CD8-positive, alpha-beta memory T cell (primary cell): ENCODE measurements at places on chromosomes 7 and 10. TPM values are rescaled to one million over a fixed set of nuclear protein-coding genes. Genes with fewer than 3 reads are reported as not detected.

- no peak for DNase-seq
Measured at GRCh38 chr7:78095549-78095948, 297.0 kb downstream of the PHTF2 start.

GRCh38 chr10:118607768-118608354 lies 12.4 kb upstream of the PRLHR start:
- no peak for DNase-seq

DNA sequence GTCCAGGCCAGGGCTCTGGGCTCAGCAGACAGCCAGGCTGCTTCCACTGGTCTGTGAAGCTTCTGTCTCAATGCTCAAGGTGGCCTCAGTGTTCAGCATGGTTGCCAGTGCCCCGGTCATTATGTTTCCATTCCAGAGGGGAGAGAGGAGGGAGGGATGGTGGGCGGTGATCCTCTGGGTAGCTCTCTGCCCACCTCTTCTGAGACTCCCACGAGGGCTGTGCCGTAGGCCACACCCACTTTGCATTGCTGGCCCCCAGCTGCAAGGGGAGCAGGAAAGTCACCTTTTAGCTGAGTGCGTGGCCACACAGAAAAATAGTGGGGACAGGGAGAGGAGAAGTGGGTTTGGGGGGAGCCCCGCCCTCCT lies 42.5 kb downstream of the FOXK1 start:
- DNase-seq = no peak

The AKR1E2 gene
- 2.5 TPM for total RNA-seq

- no peak for DNase-seq
Measured at GRCh38 chr7:114217026-114217806, 197.4 kb upstream of the FOXP2 start.

GRCh38 chr7:150974468-150975391 lies 3.4 kb downstream of the KCNH2 start:
- peak; percentile 69 for DNase-seq

DNA sequence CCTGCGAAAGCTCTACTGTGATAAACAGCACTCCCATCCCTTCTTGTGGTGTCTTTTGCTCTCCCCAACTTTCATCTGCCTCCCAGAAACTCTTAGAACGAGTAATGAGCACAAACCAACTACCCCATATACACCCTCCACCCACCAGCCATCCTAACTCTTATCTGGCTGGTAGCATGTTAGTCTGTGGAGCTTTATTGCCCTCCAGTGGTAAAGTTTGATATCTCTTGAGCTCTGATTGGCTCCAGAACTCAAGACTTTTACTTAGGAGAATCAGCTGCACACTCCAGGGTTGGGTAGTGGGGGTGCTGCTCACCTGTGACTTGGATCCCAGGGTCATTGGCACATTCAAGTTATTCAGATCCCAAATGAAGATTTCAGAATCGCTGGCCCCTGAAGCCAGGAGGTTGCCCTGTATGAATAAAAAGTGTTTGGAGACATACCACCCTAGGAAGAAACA lies 10.9 kb downstream of the SEC31B start:
- no peak for DNase-seq

The NFE2L3 gene
- 47.4 TPM for total RNA-seq

GRCh38 chr7:131630427-131630826 lies 74.0 kb upstream of the PODXL start:
- no peak for DNase-seq

The MUC3A gene
- total RNA-seq = not detected

GRCh38 chr10:72812415-72812752 lies 81.2 kb upstream of the OIT3 start:
- DNase-seq = no peak

- no peak for DNase-seq
Measured at GRCh38 chr7:137669706-137670105, 177.1 kb downstream of the DGKI start.

The GNB2 gene
- 253 TPM for total RNA-seq

The ABCC2 gene
- total RNA-seq = 1.1 TPM

DNA sequence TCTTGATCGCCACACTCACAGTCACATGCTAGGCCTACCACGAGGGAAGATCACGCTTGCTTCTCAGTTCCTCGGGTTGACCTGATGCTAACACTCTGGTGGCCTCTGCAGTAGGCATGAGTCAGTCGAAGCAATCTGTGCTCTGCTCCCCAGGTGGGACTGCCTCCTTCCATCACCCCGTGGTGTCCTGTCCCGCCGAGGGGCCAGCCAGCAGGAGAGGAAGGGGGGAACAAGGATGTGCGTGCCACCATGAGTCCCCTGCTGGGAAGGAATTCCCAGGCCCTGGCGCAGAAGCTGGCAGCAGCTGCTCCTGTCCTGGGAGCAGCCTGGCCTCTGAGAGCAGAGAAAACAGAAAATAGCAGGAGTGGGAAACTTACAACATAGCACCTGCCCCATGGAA lies 695.0 kb upstream of the NRP1 start:
- no peak for DNase-seq

GRCh38 chr10:121438333-121438732 lies 159.9 kb downstream of the FGFR2 start:
- DNase-seq = no peak

The NEUROG3 gene
- total RNA-seq = not detected

GRCh38 chr10:110226926-110227641 lies 19.7 kb downstream of the MXI1 start:
- peak; percentile 69 for DNase-seq

DNA sequence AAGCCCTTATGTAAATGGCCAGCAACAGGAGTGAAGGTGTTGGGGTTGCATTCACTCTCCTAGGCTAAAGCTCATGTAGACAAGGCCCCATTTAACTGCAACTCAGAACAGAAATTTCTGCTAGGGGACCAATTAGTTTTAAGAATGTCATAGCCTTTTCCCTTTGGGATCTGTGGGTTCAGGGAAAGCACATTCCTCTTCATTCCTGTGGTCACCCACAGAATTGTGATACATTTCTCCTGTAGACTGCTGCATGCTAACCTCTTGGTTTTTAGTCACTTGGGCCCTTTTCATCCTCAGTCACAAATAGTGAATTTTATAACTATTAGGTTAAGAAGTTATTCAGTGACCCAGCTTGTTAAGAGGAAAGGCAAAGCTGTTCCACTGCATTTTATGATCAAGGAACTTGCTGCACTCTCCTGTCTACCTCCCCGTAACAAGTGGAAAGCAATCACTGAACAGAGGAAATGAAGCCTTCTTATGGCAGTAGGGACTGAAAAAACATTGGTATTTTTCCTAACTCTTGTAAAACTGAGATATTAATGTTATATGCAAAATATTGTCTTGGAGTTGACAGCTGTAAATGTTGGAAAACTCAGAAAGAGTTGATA lies 124.9 kb downstream of the SND1 start:
- no peak for DNase-seq

DNA sequence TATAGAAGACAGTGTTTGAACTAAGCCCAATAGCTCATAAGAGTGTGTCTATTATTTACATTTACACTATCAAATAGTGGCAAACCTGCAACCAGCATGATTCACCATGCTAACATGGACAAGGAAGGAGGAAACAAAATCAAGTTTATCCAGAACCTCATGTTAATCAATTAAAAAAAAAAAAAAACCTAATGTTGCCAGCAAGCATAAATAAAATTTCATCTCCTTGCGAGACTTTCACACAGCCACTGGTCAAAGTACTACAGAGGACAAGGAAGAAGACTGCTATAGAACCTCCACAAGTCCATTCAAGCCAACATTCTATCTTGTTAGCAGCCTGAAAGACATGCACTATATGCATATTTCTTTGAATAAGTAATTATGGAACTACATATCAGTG lies 9.7 kb downstream of the TM9SF3 start:
- no peak for DNase-seq

The UROS gene
- total RNA-seq = 43.4 TPM

The TMEM178B gene
- 0.97 TPM for total RNA-seq

GRCh38 chr7:151342102-151342646 lies 562 bp downstream of the NUB1 start:
- no peak for DNase-seq

The UMAD1 gene
- total RNA-seq = 14.8 TPM

The NDUFB8 gene
- 242 TPM for total RNA-seq

DNA sequence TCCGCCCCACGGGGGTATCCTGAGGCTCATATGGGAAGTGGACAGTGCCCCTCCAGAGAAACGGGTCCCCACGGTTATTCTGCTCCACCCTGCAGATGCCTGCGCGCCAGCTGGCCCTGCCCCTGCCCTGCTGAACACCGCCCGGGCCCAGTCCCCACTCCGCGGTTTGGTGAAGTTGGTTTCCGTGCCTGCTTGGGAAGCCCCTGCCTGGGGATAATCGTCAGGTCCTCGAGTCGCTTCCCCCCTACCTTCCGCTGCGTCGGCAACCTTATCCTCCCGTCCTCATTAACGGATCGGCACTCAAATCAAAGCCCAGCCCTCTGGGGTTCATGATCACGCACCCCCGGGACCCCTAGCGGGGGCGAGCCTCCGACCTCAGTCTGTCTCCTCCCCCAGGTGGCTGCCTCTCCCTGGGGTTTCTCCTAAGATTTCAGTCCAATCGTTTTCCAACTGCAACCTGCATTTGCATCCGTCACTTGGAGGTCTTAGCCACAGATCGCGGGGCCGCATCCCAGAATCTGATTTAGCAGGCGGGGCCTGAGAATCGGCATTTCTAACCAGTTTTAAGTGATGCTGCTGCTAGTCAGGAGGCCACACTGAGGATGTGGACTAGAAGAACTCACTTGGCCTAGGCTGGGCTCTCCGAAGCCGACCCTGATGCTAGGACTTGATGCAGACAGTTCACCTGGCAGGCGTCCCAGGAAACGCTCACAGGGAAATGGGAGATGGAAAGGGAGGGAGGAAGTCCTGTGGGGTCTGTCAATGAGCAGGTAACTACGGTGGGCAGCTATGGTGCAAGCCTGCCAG lies 27.6 kb downstream of the WDR86 start:
- peak; percentile 52 for DNase-seq

The EEPD1 gene
- total RNA-seq = 0.84 TPM

DNA sequence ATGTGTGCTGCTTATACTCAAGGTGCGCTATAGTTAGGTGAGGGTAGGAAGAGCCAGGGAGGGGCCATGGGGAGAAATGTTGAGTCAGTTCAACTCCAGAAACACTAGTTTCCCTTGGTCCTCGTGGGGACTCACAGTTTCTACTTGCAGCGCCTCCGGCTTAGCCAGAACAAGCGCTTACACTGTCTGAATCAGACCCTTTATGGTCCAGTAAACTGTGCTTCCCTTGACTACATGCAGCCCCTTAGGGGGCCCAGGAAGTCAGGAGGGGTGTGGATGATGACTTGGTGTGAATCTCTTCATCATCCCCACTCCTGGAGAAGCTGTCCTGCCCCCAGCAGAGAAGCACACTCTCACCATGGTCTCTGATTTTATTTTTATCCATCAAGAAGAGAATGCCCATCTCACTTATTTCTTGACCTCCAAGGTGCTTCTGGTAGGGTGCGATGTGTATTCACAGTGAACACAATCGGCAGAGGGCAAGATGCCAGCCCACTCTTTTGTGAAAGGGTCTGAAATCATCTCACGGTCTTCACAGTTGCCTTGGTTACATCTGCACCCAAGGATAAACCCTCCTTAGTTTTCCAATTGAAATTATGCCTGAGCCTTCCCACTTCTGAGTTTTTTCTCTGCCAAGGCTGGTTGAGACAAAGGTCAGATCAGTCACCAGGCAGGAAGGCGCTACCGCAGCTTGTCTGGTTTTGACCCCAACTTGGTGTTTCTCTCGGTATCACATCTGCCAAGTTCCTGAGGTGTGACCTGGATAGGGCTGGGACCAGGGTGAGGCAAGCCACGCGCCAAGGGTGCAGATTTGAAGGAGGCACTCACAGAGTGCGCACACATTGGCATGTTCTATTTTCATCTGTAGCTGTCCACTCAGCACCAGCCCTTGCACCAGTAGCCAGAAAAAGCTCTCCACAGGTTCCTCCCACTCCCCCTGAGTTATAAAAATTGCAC lies 62.7 kb upstream of the LRRC4 start:
- DNase-seq = no peak

The NUTM2B gene
- 1.1 TPM for total RNA-seq

- DNase-seq = no peak
Measured at GRCh38 chr7:49773218-49773935, at the start of gene VWC2. Gene VWC2 (plus strand): TSS chr7:49773638. CDS start chr7:49775436, 1,798 bp downstream.

DNA sequence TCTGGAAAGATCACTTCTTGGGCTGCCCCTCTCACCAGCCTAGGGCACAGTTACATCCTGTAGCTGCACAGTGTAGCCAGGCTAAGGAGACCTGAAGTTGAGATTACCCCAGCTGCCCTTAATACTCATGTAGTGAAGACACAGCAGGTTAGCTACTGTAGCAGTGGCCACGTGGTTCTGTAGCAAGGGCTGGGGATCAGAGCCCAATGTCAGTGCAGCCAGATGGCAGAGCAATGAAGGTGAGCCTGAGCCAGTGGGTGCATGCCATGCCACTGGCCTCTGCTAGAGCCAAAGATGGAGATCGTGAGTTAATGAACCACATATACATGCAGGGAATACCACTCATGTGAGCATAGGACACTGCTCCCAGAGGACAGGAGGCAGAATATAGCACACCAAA lies 15.5 kb downstream of the AMPH start:
- DNase-seq = no peak

GRCh38 chr7:144670218-144670617 lies 165.6 kb downstream of the TPK1 start:
- no peak for DNase-seq

- DNase-seq = peak; percentile 55
Measured at GRCh38 chr7:150322114-150322832, 882 bp upstream of the LRRC61 start.

The OIT3 gene
- not detected for total RNA-seq

- DNase-seq = no peak
Measured at GRCh38 chr10:102113261-102113955, 6.8 kb downstream of the LDB1 start.

The DNAJB9 gene
- 12.0 TPM for total RNA-seq

- DNase-seq = no peak
Measured at GRCh38 chr7:112084520-112084971, 121.7 kb downstream of the DOCK4 start.

- DNase-seq = no peak
Measured at GRCh38 chr7:123283373-123283772, 83.6 kb upstream of the SLC13A1 start.

GRCh38 chr7:151411551-151411950 lies 1.7 kb upstream of the WDR86 start:
- DNase-seq = no peak

The PROSER2 gene
- 2.4 TPM for total RNA-seq

GRCh38 chr10:99529591-99530107 lies 3.1 kb upstream of the NKX2-3 start:
- no peak for DNase-seq
